ENCODE measurements at places on chromosomes 1 and 21. TPM values are rescaled to one million over a fixed set of nuclear protein-coding genes. Genes with fewer than 3 reads are reported as not detected.

Gene SLC25A34
- 0.68 TPM for total RNA-seq

Gene OLFM3
- total RNA-seq, result not detected

DNA sequence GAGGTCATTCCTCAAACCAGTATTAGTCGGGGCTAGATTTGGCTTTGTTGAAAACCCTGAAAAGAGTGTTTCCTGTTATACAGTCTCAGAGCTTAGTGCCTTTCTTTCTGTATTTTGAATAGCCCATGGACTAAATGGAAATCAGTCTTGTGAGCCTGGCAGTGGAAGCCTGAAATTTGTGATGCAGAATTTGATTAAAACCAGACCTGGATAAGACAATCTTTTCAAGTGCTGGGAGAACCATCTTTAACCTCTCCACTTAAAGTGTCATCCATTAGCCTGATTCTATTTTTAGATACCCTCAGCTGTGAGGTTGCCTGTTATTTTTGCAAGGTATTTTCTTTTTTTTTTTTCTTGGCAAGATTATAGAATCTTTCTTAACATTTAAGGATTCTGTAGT lies 19.5 kb downstream of the ACTN2 start:
- ATAC-seq, result no peak

GRCh38 chr1:118012515-118013124 lies 83.1 kb downstream of the WDR3 start:
- ATAC-seq, result no peak
